ENCODE measurements at places on chromosomes 2 and 18. TPM values are rescaled to one million over a fixed set of nuclear protein-coding genes. Genes with fewer than 3 reads are reported as not detected.

IL1F10 gene
- total RNA-seq = not detected

ANKRD36 gene
- total RNA-seq = 5.0 TPM

LYPD6 gene
- 0.56 TPM for total RNA-seq

CFC1 gene
- not detected for total RNA-seq

EVX2 gene
- total RNA-seq = not detected

CLEC4F gene
- total RNA-seq = not detected

Measured in airway epithelial cell (primary cell).